ENCODE measurements at places on chromosomes 7 and 10.

DNA sequence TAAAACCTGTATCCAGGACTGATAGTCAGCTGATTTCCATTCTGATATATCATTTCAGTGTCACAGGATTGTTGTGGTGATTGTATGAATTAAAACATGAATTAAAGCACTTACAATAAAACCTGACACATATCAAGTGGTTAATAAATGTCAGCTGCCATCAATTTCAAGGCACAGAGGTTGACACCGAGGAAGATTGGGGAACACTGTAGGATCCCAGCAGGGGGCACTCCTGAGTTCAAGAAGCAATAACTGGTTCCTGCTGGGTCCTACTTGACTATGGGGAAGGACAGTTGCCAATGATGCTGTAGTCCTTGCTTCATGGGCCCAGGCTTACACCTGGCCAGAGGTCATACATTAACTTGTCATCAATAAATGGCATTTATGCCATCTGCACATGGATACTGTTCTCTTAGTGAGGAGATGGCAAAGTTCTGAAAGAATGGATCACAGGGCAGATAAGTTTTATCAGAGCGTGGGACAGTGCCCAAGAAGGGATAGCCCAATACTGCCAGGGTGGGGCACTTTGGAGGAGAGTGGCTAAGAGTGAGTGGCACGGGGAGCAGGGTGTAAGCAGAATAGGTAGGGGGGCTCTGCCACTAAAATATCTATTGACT, 24.1 kb downstream of the FZD1 start:
- DNase-seq, result peak; percentile 11

GRCh38 chr10:121525251-121526134, 72.8 kb downstream of the FGFR2 start:
- DNase-seq, result no peak

- DNase-seq, result no peak
Observed at GRCh38 chr7:27375958-27376357, 133.4 kb downstream of the EVX1 start.

DNA sequence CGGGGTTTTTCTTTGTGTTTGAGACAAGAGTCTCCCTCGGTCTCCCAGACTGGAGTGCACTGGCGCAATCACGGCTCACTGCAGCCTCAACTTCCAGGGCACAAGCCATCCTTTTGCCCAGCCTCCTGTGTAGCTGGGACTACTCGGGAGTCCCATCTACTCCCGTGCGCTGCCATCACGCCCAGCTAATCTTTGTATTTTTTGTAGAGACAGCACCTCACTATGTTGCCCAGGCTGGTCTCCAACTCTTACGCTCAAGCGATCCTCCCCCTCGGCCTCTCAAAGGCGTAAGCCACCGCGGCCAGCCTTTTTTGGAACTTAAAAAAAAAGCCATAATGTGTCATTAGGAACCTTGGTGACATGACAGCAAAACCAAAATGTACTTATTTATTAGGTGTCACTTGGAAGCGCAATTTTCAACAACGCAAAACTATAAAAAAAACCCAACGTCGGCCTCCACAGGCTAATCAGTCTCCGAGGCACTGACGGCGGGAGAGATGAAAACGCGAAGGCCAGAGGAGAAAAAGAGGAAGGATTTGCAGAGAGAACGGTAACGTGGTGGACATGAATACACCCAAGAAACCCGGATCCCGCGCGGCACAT, 911 bp upstream of the HNRNPH3 start:
- DNase-seq, result no peak

DNA sequence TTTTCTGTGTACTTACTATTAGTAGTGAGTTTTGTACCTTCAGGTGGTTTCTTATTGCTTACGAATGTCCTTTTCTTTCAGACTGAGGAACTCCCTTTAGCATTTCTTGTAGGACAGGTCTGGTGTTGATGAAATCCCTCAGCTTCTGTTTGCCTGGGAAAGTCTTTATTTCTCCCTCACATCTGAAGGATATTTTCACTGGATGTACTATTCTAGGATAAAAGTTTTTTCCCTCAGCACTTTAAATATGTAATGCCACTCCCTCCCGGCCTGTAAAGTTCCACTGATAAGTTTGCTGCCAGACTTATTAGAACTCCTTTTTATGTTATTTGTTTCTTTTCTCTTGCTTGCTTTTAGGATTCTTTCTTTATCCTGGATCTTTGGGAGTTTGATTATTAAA, 1.7 kb upstream of the CYCS start:
- no peak for DNase-seq

GRCh38 chr10:86971232-86971991, 3.1 kb downstream of the ADIRF start:
- DNase-seq, result peak; percentile 85

- no peak for DNase-seq
Observed at GRCh38 chr10:104309980-104310978, 28.0 kb downstream of the ITPRIP start.

GRCh38 chr7:98429799-98430198, 28.9 kb upstream of the BAIAP2L1 start:
- no peak for DNase-seq

Data from activated CD4-positive, alpha-beta T cell treated with anti-CD3 and anti-CD28 coated beads, Interleukin-2, amount 50 U/mL, for 16 hours (primary cell).